ENCODE measurements at places on chromosomes 5 and 9.
A peak's percentile ranks its signal among the peaks of the same experiment; 100 is the strongest.

DNA sequence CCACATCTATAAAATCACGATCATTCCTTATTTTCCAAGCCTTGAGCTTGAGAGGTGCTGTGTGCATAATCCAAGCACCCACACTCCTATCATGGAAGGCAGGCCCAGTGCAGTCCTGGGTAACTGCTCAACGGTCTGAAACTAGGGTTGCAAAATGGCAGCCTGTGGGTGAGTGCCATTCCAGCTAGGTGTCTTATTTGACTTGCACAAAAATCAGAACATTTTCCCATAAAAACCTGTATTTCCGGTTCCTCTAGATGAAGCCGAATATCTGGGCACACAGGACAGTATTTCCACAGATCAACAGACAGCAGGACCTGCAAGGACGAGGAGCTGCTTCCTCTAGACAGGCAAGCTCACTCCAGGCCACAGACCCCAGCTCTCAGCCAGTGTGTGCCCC lies 588.8 kb downstream of the BNC2 start:
- no peak for DNase-seq

DNA sequence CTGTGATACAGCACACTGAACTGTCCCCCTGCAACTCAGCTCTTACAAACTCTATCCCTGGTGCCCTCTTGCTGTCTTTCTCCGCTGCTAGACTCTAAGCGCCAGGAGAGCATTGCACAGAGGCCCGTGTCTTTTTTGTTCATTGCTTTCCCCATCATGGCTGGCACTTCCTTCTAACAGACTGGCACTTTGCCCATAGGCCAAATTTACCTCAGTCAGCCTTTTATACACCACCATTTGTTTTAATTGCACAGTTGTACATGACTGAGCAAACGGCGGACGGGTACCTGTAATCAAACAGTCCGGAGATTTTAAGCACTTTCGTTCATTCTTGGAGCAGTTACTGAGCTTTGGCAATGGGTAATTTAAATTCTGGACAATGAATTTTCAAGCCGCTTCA lies 102.2 kb upstream of the CLINT1 start:
- no peak for DNase-seq

DNA sequence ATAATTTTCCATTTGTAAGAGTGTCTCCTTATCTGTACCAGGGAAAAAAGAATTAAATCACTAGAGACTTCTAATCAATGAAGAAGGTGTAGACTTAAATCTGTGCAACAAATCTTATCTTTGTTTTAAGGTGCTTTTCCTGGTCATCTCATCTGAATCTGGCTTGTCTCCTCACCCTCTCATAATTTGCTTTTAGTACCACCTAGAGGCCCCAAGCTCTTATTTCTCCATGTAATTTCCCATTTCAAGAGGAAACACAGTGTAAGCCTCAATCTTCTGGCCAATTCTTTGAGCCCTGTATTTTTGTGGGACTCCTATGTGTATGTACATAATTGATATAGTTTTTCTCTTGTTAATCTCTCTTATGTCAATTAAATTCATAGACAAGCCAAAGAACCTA lies 1975.3 kb upstream of the CDH6 start:
- no peak for DNase-seq

- DNase-seq = no peak
These were observed 167.0 kb downstream of the CAAP1 start for GRCh38 chr9:26725573-26725972.

GRCh38 chr5:84961193-84961592 lies 576.5 kb upstream of the EDIL3 start:
- DNase-seq = no peak

- DNase-seq = no peak
These were observed 65.1 kb upstream of the SPINK5 start for GRCh38 chr5:147998704-147999103.

DNA sequence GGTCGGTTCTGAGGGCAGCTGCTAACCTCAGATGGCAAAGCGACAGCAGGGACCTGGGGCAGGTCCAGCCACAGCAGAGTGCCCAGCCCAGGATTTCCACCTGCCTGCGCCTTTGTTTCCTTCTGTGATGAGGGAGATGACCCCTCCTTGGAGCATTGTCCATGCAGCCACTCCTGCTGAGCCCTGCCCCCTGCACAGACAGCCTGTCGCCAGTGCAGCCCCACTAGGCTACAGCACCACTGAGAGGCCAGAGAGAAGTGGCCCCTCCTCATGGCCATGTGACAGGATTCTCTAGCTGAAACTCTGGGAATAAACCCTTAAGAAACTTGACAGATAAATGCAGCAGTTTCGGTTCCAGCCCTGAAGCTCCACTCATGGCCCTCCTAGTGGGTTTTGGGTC lies 10.5 kb upstream of the MRNIP start:
- no peak for DNase-seq

GRCh38 chr5:26700759-26701384 lies 337.5 kb downstream of the CDH9 start:
- DNase-seq = no peak

DNA sequence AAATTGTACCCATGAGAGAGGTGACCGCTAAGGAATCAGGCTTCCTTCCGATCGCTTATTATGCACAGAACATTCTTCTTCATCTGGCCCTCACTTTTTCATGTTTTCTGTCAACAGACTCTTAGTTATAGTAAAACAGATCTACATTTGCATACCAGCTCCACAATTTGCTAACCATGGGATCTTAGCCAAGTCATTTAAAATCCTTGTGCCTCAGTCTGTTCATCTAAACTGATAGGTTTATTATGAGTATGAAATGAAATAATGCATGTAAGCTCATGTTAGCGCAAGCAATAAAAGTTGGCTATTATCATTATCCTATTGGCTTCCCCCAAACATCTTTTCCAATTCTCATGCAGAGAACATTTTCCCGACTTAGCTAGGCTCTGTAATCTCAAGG lies 42.3 kb downstream of the FGF1 start:
- no peak for DNase-seq

DNA sequence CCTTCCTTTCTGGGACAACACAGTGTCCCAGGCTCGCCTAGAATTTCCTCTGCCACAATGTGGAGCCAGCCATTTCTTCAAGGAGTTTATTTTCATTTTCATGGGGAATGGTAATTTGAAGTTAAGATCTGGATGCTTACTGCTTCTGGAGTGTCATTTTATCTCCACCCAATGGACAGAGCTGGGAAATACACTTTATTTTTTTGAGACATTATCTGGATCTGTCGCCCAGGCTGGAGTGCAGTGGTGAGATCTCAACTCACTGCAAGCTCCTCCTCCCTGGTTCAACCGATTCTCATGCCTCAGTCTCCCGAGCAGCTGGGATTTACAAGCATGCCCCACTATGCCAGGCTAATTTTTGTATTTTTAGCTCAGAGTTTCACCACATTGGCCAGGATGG lies 12.7 kb upstream of the THG1L start:
- no peak for DNase-seq

DNA sequence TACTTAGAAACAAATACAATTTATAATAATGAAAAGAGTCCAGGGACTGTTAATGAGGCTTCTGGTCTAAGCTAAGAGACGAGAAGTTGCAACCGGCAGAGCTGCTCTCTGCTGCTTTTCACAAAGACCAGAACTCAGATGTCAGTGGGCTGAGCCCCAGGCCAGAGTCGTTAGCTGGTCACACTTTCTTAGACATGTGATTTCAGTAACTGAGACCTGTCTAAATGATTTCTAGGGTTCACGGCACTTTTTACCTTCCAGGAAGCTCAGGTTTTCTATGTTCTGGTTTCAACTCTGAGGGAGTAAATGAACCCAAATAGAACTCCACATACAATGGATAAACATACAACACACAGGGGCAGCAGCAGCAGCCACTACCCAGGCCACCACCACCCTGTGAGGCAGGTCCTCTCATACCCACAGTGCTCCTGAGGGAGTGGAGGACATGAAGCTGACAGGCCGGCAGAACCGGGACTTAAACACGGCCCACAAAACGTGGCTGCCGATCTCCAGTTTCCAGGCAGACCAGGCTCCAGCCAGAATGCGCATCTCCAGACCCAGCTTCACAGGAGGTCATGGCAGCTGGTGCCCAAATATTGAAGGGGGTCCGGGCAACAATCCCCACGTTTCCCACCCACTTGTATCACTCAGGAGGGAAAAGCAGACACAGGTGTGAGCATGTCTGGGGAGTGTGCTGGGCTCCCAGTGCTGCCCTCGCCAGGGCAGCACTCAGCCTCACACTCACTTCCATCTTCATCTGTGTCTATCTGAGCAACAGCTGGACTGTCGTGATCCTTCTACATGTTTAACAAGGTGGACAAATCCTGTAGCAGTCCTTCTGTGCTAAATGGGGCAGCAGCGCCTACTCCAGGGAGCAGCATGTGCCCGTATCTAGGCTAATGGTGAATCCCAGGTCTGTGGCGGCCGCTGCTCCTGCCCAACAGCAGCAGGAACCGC lies 38.8 kb downstream of the IARS1 start:
- DNase-seq = no peak

DNA sequence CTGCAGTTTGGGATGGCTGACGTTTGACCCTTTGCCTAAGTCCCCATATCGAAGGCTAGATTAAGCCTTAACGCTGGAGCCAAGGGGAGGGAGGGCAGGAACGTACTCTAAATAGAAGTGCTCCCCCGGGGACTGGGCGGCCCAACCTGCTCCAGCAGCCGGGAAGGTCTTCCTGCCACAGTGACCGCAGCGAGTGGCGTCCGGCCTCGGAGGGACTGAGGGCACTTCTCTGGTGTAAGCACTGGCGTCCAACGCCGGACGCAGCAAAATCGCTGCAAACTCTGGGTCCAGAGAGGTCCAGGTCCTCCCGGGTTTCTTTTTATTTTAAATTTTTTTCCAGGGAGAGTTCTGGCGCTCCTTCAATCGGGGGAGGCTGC lies 505 bp upstream of the ACER2 start:
- DNase-seq = no peak

- no peak for DNase-seq
These were observed 33.4 kb downstream of the WDR70 start for GRCh38 chr5:37412515-37412914.

DNA sequence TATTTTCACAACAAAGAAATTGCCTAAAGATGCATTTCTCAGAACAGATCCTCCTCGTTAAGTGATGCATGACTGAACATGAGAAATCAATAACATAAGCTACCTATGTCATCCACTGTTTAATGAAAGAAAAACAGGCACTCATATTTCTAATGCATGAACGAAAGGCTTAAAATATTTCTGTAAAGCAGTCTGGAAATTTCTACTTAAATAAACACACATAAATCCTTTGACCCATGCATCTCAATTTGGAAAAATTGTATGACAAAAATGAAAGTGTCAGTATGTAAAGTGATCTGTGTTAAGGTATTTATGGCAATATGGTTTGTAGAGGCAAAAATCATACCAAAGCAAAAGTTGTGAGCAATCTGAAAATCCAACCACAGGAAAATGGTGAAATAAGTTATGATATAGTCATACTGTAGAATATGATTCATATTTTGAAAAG lies 399.2 kb upstream of the GRAMD2B start:
- no peak for DNase-seq

GRCh38 chr5:14842117-14842516 lies 29.5 kb downstream of the ANKH start:
- no peak for DNase-seq

DNA sequence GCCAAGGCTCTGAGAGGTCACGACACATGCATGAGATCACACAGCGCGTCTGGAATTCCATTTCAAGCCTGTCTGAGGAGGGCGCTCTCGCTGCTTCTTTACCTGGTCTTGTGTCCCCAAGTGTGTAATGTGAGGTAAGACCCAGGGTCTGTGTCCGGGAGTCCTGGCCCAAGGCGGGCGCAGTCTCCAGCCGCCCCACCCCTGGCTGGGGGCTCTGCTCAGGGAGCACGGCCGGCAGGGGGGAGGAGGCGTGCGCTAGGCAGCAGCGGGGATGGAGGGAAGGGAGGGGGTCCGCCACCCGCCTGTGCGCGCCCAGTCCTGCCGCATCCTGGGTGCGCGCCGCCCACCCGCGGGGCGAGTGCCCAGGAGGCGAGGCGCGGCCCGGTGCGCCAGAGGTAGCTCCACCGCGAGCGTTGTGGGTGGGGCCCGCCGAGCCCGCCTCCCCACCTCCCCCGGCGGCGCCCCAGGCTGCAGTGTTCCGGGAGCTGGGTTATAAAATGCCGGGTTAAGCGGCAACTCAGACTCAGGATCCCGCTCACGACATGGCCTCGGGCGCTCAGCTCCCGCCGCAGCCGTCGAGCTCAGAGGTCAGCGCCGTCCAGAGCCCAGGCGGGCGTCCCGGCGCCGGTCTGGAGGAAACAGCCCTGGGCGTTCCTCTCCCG lies at the start of gene CCNI2:
Gene CCNI2 (plus strand): TSS at position 473 of the 662 bp plus-strand sequence. CDS start 70 bp downstream, at position 543.
- DNase-seq = peak; percentile 41

DNA sequence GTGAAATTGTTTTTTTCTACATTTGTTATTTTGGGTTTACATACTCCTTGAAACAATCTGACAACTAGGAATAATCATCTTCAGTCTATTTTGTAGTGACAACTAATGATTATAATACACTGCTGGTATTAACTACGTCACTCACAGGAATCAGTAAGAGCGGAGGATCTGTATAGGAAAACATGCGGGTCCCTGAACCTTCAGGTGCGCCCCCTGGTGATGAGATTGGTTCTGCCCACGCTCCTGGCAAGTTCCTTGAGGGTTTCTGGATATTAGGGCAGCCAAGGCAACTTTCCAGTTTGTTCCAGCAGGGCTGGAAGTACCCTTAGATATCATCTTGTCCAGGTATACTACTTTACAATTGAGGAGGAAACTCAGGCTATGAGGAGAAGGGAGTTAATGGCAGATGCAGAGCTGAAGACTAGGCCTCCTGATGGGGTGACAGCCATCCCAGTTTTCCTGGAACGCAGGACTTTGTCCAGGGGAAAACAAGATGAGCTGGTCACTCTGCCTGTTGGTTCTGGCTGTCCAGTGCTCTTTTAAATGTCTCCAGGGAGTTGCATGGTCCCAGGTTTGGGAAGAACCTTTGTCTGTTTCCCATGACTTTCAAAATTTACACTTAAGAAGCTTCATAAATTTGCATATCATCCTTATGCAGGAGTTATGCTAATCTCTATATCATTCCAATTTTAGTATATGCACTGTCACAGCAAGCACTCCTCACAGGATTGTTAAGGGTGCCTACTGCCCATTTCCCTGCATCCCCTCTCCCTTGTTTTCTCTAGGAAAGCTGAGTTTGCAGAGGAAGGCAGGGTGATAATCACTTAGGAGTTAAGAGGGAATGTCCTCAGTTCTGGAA lies 14.9 kb upstream of the WNT8A start:
- peak; percentile 47 for DNase-seq

DNA sequence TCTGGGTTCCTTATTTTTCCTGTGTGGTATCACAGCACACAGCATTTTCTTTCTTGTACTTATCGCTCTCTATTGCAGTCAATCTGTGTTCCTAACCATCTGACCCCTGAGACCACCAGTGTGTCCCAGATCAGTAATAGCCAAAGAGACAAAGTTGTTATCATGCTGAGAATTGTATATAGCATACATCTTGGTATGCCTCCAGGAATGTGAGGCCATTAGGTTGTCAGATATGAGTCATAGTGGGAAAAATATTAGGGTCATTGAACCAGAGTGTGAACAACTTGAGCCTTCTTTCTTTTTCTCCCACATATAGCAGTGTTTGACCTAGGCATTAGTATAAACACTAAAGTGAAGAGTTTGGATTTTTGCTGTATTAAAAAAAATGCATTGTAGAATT lies 106.3 kb downstream of the NDUFAF2 start:
- no peak for DNase-seq

GRCh38 chr5:7668627-7669026 lies 182.3 kb downstream of the CFAP90 start:
- DNase-seq = no peak
